NCI-H1092 (cell line): ENCODE measurements at places on chromosomes 4 and X.

- no peak for DNase-seq
These were observed 49.7 kb upstream of the TMEM164 start for GRCh38 chrX:109952985-109953905.

DNA sequence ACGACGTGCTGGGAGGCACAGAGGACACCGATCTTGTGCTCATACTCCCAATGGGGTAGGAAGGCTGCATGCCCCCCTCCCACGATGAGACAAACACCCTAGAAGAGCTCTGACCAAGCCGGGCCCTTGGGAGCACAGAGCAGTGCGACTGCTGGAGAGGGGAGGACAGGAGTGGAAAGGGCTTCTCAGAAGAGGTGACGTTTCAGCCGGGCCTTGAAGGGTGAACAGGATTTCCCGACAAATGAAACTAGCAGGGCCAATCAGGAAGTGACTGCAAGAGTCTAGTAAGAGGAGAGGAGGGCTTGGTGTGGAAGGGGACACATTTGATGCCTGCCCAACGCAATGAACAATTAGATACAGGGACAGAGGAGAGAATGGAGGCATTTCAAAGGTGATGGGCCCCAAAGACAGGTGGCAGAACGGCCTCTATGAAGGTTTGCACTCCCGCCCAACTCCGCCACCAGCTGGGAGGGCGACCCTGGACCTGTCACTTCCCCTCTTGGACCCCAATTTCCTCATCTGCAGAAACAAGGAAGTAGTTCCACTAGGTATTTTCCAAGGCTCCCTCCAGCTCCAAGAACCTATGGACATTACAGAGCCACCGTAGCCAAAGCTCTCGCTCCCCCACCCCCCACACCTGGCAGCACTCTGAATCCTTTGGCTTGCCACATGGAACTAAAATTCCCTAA lies 3.9 kb downstream of the HCFC1 start:
- DNase-seq: no peak

DNA sequence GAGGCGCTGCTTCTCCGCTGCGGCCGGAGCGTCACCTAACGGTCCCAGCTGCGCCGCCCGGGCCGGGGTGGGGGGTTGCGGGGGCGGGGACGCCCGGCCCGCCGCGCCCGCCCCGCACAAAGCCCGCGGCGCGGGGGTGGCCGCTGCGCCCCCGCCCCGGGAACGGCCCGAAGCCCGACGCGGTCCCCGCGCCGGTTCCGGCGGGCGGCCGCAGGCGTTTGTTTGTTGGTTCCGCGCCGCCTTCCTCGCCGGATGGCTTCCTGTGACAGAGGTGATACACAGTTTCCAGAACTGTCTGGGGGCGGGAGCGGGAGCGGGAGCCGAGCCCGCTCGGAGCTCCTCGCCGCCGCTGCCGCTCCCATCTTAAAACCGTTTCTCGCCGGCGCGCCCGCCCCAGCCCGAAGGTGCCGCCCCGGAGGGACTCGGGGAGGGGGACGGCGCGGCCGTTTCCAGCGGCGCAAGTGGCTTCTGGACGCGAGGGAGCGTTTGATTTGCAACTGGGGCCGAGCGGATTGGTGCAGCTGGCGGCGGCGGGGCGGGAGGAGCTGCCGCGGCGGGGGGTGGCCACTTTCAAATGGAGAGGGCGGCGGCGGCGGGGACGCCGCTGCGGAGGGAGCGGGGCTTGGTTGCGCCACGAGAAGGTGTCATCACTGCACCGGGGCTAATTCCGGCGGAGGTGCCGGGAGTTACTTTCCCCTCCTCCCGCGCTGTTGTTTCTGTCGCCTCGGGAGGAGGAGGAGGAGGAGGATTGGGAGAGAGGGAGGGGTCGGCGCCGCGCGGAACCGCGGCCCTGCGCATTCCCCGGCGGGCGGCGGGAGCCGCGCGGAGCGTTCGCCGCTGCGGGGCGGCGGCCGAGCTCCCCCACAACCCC lies 2.3 kb downstream of the JADE1 start:
- DNase-seq: peak; percentile 83

- no peak for DNase-seq
These were observed 33.6 kb upstream of the TAPT1 start for GRCh38 chr4:16259889-16260246.

GRCh38 chr4:102497986-102498385 lies 3.2 kb upstream of the NFKB1 start:
- no peak for DNase-seq

- no peak for DNase-seq
These were observed 7.0 kb downstream of the PCDH10 start for GRCh38 chr4:133156096-133156495.

- DNase-seq: no peak
These were observed 22.6 kb upstream of the PHF8 start for GRCh38 chrX:54066841-54067240.

DNA sequence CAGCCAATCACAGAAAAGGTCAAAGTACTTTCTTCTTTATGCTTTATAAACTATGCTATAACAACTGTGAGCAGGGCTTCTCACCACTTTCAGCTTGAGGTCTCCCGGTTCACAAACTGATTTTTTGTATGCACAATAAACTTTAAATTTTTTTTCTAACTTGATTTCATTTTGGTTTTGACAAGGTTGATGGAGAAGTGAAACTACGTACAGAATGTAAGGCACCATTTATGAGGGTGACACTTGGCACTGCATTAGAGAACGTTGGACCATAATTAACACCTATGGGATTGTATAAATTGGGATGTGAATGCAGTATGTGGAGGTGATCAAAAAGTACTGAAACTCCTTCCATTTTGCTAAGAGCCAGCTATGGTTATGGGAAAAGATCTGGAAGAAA lies 857.9 kb upstream of the HTR2C start:
- no peak for DNase-seq

DNA sequence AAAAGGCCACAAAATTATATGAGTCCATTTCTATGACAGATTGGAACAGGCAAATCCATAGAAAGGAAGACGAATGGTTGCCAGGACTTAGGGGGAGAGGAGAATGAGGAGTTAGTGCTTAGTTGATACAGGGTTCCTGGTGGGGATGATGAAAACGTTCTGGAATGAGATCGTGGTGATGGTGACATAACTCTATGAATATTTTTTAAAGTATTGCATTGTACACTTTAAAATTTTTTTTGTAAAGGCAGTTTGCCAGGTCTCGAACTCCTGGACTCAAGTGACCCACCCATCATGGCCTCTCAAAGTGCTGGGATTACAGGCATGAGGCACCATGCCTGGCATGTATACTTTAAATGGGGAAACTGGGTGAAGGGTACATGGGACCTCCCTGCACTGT lies 9.9 kb upstream of the CCNQ start:
- no peak for DNase-seq

DNA sequence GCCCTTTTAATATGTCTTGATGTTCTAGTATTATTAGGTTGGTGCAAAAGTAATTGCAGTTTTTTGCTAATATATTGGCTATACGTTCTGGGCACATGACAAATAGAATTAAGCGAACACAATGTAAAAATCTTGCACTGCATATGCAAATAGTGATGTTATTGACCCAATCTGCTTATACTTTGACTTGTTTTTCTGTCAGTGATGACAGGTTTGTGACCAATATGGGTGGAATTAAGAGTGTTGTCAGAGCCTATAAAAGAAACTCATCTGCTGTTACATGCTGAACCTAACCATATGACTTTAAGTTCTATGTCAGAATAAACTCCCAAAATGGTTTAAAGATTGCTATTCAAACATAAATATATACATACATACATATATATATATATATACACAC lies 30.7 kb upstream of the HPGD start:
- DNase-seq: no peak

- peak; percentile 19 for DNase-seq
These were observed 9.3 kb downstream of the PAGE4 start for GRCh38 chrX:49838374-49838773.

DNA sequence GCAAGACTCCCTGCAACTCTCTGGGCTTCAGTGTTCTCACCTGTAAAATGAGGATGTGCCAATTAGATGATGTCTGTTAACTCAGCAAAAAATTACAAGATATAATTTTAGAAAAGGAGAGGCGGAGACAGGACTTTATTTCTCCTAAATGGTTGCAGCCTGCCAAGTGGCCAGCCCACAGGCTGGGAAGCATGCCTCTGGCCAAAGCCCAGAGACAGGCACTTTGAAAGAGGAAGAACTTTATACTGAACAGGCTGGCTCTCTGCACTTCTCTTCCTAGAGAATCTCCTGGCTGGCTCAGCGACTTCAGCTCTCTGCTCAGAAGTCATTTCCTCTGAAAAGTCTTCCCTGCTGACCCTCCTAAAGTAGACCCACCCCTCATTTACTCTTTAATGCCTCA lies 3.7 kb downstream of the PRDM5 start:
- DNase-seq: no peak

DNA sequence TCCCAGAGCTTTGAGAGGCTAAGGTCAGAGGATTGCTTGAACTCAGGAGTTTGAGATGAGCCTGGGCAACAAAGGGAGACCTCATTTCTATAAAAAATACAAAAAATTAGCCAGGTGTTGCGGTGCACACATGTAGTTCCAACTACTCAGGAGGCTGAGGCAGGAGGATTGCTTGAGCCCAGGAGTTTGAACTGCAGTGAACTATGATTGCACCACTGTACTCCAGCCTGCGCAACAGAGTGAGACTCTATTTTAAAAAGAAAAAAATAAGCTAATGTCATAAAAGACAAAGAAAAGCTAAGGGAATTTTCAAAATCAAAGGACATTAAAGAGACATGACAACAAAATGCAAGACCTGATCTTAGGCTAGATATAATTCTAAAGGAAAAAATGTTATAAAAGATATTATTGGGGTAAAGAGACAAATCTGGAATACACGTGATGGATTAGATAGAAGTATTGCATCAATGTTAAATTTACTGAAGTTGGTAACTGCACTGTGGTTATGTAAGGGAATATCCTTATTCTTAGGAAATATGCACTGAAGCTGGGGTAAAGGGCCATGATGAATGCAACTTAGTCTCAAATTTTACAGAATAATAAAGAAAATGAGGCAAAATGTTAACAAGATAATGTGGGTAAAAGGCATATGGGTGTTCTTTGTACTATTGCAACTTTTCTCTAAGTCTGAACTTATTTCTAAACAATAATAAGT lies 75.2 kb downstream of the SPRY1 start:
- no peak for DNase-seq

GRCh38 chr4:16415751-16416150 lies 189.5 kb upstream of the TAPT1 start:
- no peak for DNase-seq

GRCh38 chrX:116238567-116239255 lies 68.2 kb downstream of the AGTR2 start:
- DNase-seq: no peak

DNA sequence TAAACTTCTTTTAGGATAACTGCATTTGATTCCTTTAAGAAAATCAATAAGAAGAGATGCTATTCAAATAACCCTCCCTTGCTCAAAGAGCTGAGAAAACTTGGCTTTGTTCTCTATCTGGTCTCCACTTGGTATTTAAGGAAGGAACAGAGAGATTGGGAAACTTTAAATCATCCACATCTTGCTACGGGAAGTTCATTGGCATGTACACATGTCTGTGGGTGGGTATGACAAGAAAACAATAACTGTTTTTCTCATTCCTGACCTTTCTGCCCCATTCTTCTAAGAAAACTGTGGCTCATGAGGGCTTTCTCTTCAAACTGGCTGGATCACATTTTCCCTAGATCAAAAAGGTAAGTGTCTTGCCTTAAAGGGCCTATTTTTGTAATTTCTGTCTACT lies 6.0 kb downstream of the SEL1L3 start:
- no peak for DNase-seq

- no peak for DNase-seq
These were observed 143.9 kb downstream of the SHOX start for GRCh38 chrX:774536-774935.

GRCh38 chrX:39653691-39654090 lies 444.1 kb downstream of the BCOR start:
- no peak for DNase-seq

GRCh38 chrX:25020905-25021449 lies 5.2 kb upstream of the ARX start:
- peak; percentile 8 for DNase-seq

DNA sequence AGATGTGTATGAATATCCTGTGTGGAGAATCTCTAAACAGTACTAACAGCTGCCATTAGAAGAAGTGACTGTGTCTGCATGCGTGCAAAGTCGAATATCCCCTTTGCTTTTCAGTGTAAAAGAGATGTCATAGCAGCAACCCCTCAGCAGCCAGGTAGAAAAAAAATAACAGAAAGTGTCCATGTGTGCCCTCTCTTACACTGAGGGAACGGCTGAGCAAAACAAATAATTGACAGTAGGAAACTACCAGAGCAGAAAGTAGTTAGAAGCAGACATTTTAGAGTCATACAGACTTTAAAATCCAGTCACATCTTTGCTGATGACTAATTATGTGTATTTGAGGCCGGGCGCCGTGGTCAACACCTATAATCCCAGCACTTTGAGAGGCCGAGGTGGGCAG lies 370.8 kb downstream of the GPM6A start:
- no peak for DNase-seq

DNA sequence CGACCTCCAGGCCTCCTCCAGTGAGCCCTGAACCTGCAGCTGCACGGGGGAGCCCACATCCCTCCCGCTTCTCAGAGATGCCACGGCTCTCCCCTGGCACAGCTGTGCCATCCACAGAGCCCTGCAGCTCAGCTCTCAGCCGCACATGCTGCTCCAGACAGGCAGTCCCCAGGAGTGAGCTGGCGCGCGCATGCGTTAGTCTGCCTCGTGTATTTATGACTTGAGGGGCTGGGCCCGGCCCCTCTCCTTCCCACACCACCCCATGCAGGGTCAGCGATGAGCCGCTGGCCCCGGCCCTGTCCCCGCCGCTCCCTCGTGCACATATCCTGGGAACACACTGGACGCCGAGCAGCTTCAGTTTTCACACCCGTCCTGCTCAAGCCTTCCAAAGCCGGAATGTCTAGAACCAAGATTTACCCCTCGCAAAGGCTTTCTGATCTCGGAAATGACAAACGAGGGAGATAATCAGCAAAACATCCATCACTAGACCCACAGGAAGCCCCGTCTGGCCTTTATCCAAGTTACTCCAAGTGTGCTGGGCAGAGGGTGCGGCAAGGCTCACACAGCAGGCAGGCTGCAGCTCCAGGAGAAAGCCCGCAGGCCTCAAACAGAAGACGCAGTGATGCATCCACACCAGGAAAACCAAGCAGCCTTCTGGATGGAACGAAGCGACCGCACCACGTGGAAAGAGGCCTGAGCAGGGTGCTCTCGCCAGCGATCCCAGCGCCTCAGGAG lies 24.3 kb downstream of the GAK start:
- no peak for DNase-seq

DNA sequence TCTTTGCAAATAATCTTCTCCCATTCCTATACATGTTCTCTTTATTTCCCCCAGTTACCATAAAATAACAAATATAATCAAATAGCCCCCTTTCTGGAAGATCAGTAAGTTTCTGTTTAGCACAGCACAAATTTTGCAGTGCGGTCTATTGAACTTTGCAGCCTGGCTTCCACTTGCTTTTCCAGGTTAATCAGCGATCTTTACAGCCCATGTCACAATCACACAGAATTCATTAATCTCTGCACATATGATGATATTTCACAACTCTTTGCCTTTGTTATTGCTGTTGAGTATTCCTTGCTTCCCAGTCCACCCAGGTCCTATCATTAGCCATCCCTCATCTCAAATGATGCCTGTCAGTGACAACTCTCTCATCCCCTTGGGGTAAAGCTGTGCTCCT lies 2358.0 kb downstream of the PCDH7 start:
- DNase-seq: no peak

GRCh38 chr4:52625216-52625615 lies 33.9 kb downstream of the USP46 start:
- no peak for DNase-seq
